ENCODE measurements at places on chromosomes 12 and 14. TPM values are rescaled to one million over a fixed set of nuclear protein-coding genes. Genes with fewer than 3 reads are reported as not detected.

DNA sequence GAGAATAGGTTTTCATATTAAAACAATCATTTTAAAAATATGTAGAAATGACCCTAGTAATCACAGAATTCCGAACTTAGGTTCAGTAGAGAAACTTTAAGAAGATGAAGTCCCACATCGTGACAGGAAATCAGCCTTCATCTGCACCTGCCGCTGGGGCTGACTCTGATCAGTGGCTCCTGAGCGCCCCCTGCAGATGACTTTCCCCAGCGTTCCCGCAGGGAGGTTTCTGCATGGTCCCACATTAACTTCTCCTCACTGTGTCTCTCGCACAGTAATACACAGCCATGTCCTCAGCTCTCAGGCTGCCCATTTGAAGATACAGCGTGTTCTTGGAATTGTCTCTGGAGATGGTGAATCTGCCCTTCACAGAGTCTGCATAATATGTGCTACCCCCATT is 1131.1 kb downstream of the TMEM121 start:
- no peaks in the 10 kb centered on the region for H3K27me3 ChIP-seq
- H3K4me3 ChIP-seq: no peak overlapping the region
- no peaks in the 10 kb centered on the region for H3K4me1 ChIP-seq
- no peak for DNase-seq
- H3K27ac ChIP-seq: no peak overlapping the region

GRCh38 chr14:104665657-104666522 is 23.5 kb upstream of the INF2 start:
- H3K4me1 ChIP-seq: peaks cover 12% of the 10 kb centered on the region
- H3K27ac ChIP-seq: peak overlapping the region; percentile 70
- peak; percentile 83 for DNase-seq

DNA sequence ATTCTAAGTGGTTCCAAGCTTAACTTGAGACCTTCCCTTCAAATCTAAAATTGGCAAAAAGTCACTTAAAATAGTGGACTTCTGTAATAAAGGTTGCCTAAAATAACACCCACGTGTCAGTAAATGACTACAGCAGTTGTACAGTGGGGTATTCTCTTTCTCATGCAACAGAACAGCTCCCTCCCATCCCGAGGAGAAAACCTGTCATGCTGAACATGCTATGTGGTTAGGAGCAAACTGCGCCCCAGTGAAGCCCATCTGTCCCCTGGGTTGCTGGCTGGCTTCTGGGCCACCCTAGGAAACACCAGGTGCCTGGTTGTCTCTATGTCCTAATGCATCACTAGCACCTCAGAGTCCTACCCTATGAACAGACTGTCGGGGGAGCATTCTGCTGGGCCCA is 2.7 kb downstream of the BTBD6 start:
- H3K4me1 ChIP-seq: peaks cover 20% of the 10 kb centered on the region
- H3K27me3 ChIP-seq: no peaks in the 10 kb centered on the region
- H3K27ac ChIP-seq: no peak overlapping the region

DNA sequence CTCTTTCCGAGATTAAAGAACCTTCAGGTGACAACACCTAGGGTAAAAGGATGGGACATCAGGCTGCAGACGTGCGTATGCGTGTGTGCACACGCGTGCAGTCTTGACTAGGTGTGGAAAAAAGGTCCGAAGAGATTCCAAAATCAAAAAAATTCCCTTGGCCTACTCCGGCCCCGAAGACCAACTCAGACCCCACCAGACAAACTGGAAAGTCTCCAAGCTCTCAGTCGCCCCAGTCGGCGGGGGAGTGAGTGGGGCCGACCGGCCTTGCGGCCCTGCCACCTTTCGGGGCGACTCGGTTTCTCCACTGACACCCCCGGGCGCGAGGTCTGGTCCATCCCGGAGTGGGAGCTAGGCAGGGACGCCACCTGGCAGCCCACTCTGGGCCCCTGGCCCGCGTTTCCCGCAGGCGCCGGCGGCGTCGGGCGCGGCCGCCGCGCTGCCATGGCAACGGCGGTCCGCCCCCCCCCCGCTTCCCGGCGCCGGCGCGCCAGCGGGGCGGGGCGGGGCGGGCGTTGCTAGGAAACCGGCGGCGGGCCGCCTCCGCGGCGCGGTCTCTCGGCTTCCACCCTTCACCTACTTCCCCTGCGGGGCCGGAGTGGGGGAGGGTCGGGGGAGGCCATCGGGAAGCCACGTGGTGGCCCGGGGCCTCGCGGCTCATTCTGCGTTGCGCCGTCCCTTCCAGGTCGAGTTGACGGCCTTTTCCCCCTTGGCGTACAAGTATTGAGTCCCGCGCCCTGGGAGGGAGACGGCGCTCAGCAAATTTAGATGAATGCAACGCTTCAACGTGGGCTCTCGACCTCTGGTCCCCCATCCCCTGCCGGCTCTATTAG is 253.1 kb downstream of the EFCAB11 start:
- peak overlapping the region; percentile 86 for H3K27ac ChIP-seq
- no peaks in the 10 kb centered on the region for H3K27me3 ChIP-seq
- H3K36me3 ChIP-seq: no peaks in the 10 kb centered on the region

DNA sequence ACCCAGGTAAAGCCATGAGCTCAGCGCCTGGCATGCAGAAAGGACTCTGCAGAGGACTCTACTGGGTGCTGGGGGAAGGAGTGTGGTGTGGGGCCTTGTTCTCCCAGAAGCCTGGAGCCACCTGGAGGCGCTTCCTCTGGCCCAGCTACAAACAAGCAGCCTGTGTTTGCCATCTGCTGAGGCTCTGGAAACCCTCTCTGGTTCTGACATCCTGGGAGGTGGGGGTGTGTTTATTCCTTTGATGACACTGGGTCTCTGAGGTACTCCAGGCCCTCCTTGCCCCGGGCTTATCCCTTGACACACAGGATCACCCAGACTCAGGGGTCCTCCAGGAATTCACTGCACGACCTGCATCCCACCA is 44.9 kb downstream of the RNF34 start:
- H3K4me1 ChIP-seq: peaks cover 3% of the 10 kb centered on the region
- DNase-seq: no peak
- H3K27ac ChIP-seq: no peak overlapping the region
- H3K4me3 ChIP-seq: no peak overlapping the region

DNA sequence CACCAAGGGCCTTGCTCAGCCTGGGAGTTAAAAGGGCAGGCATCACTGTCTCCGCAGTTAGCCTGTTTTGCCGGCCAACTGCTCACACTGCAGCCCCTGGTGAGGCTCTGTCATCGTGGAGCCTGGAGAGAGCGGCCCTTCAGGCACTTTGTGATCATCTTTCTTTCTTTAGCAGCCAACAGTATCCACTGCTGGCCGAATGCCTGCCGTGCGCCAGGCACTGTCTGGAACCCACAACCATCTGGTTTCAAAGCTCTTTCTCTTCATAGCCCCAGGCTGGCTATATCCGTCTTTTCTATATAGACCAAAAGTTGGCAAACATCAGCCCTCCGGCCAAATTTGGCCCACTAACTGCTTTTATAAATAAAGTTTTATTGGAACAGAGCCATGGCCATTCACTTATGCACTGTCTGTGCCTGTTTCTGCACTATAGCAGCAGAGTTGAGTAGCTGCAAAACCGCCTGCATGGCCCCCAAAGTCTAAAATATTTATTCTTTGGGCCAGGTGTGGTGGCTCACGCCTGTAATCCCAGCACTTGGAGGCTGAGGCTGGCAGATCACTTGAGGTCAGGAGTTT is 29.5 kb downstream of the SLC8B1 start:
- DNase-seq: no peak
- no peak overlapping the region for H3K4me3 ChIP-seq
- H3K27ac ChIP-seq: no peak overlapping the region
- H3K4me1 ChIP-seq: peaks cover 3% of the 10 kb centered on the region
- H3K27me3 ChIP-seq: no peaks in the 10 kb centered on the region

DNA sequence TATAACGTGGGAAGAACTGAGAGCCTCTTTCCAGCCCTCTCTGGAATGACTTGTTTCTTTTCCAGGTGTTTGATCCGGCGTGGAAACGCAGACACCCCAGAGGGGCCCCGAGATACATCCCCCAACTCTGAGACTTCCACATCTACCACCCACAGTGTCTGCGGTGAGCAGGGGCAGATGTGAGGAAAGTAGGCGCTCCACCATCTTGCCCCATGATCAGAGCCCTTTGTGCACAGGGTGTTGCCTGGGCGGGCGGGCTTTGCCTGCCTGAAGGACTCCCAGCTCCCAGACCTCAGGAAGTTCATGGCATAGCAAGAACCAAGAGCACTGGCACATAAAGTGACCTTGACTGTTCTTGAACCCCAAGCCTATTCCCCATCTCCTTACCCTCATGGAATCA is 2.8 kb downstream of the CARMIL3 start:
- H3K27ac ChIP-seq: no peak overlapping the region
- no peak for DNase-seq
- no peaks in the 10 kb centered on the region for H3K36me3 ChIP-seq
- peaks cover 37% of the 10 kb centered on the region for H3K27me3 ChIP-seq
- peaks cover 10% of the 10 kb centered on the region for H3K4me1 ChIP-seq
- H3K4me3 ChIP-seq: no peak overlapping the region

GRCh38 chr12:57725851-57726150 is 12.7 kb downstream of the AGAP2 start:
- H3K27ac ChIP-seq: peak overlapping the region; percentile 97
- no peak for DNase-seq
- peaks cover 8% of the 10 kb centered on the region for H3K36me3 ChIP-seq
- H3K4me1 ChIP-seq: peaks cover 23% of the 10 kb centered on the region
- peaks cover 6% of the 10 kb centered on the region for H3K27me3 ChIP-seq

GRCh38 chr12:12582895-12583303 is 20.2 kb upstream of the DUSP16 start:
- no peak overlapping the region for H3K27ac ChIP-seq
- no peak for DNase-seq
- H3K4me3 ChIP-seq: no peak overlapping the region
- H3K27me3 ChIP-seq: peaks cover 31% of the 10 kb centered on the region

GRCh38 chr14:23097786-23098185 is 2.5 kb downstream of the C14orf119 start:
- no peak for DNase-seq
- peaks cover 18% of the 10 kb centered on the region for H3K4me1 ChIP-seq
- H3K27me3 ChIP-seq: no peaks in the 10 kb centered on the region
- H3K4me3 ChIP-seq: no peak overlapping the region
- H3K27ac ChIP-seq: no peak overlapping the region

KRT79 gene
- not detected for total RNA-seq

MAP3K9 gene
- 1.4 TPM for total RNA-seq

CELA1 gene
- not detected for total RNA-seq
